ENCODE measurements at places on chromosomes 12 and 14.

- H3K27me3 ChIP-seq = no peaks in the 10 kb centered on the region
- no peak overlapping the region for H3K27ac ChIP-seq
These were observed 33.5 kb downstream of the CCNK start for GRCh38 chr14:99514552-99515300.

GRCh38 chr12:120346031-120346430 lies 18.5 kb upstream of the PLA2G1B start:
- H3K36me3 ChIP-seq = no peaks in the 10 kb centered on the region
- no peak overlapping the region for H3K4me3 ChIP-seq
- DNase-seq = no peak
- H3K4me1 ChIP-seq = no peaks in the 10 kb centered on the region

DNA sequence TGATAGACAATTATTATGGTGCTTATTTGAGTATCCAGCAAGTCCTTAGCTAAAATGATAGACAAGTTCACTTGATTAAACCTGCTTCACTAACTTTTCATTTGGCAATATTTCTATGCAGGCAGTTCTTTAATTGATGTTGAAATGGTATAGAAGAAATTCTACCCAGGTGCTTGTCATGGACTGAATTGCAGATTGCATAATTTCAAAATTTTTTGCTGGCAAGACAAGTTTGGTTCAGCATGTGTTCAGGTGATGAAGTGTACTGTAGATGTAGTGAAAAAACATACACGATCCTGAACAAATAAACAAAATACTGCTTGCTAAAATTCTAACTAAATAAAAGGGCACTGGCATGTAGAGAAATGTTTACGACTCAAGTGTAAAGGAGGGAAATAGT lies 189.0 kb downstream of the FOXA1 start:
- H3K4me1 ChIP-seq = no peaks in the 10 kb centered on the region
- no peak for DNase-seq
- no peak overlapping the region for H3K27ac ChIP-seq
- no peak overlapping the region for H3K4me3 ChIP-seq

DNA sequence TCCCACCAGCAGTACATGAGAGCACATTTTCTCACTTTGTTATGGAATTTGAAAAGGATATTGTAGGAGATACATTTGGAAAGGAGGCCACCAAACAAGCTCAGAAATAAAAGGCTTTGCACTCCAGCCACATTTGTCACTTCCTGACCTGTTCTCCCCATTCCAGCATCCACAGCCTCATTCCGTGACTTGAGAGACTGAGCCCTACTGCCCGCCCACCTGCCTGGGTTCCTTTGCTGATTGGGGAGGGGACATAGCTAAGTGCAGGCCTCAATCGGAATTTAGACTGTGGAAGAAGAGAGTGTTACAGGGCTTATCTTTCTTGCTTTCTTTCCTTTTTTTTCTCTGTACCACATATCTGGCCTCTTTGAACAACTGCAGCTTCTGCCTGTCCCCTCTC lies 735.4 kb upstream of the TMEM132C start:
- H3K4me1 ChIP-seq = no peaks in the 10 kb centered on the region
- no peaks in the 10 kb centered on the region for H3K27me3 ChIP-seq
- no peaks in the 10 kb centered on the region for H3K36me3 ChIP-seq
- no peak overlapping the region for H3K27ac ChIP-seq
- H3K4me3 ChIP-seq = no peak overlapping the region

DNA sequence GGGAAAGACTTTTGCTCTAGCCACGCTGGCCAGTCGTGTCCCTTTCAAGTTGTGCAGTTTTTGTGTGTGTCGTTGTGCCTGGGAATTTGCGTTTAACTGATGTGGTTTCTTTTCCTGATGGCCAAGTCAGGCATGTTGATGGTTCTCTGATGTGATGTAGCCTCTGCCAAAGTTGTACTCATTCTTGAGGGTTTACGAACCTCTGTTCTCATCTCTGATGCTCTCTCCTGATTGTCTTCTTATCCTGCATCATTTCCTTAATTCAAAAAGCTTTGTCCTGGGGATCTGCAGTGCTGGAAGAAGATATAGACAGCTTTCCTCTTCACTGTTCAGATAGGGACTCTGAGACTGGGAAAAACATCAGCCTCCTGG lies 25.4 kb downstream of the CD9 start:
- no peak overlapping the region for H3K27ac ChIP-seq
- no peaks in the 10 kb centered on the region for H3K4me1 ChIP-seq
- peaks cover 6% of the 10 kb centered on the region for H3K36me3 ChIP-seq
- no peak for DNase-seq
- H3K27me3 ChIP-seq = no peaks in the 10 kb centered on the region
- no peak overlapping the region for H3K4me3 ChIP-seq

DNA sequence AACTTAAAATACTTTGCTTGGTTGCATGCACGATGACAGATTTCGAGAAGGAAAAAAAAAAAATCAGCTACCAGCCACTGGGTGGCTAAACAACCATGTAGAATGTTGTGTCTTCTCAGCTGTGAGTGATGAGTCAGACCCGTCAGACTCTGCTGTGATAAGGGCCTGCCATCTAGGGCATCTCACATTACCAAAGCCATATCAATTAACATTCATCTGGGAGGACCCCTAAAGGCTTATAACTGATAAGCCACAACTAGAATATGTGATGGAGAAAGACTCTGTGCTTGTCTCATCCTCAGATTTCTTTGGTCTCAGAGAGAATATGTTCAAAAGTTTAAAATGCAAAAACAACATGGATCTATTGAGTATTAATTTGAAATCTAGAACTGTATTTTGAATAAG lies 111.5 kb downstream of the PAX9 start:
- no peaks in the 10 kb centered on the region for H3K27me3 ChIP-seq
- DNase-seq = no peak
- H3K27ac ChIP-seq = no peak overlapping the region
- H3K36me3 ChIP-seq = no peaks in the 10 kb centered on the region
- no peaks in the 10 kb centered on the region for H3K4me1 ChIP-seq
- H3K4me3 ChIP-seq = no peak overlapping the region

GRCh38 chr14:20905676-20906075 lies 14.5 kb downstream of the RNASE3 start:
- no peak for DNase-seq
- no peaks in the 10 kb centered on the region for H3K27me3 ChIP-seq
- no peaks in the 10 kb centered on the region for H3K36me3 ChIP-seq

GRCh38 chr14:105391541-105391940 lies 6.8 kb upstream of the TEX22 start:
- no peaks in the 10 kb centered on the region for H3K36me3 ChIP-seq
- H3K27ac ChIP-seq = no peak overlapping the region
- no peaks in the 10 kb centered on the region for H3K4me1 ChIP-seq
- H3K4me3 ChIP-seq = no peak overlapping the region
- no peak for DNase-seq

DNA sequence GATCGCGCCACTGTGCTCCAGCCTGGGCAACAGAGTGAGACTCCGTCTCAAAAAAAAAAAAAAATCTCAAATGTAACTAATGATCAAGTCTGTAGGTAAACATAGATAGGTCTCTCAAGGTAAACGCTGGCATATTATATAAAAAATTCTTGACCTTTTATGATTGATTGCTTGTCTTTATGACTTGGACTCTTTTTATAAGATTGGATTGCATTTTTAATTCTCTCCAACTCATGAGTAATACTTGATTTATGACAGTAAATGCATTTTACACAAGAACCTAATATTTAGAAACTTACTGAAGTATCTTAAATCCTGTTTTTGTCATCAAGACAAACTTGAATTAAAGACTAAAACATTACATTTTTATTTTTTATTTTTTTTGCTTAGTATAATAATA lies 16.1 kb downstream of the ARF6 start:
- no peak overlapping the region for H3K4me3 ChIP-seq
- no peaks in the 10 kb centered on the region for H3K27me3 ChIP-seq
- DNase-seq = no peak

GRCh38 chr12:98417266-98417665 lies 98.1 kb upstream of the TMPO start:
- H3K27me3 ChIP-seq = no peaks in the 10 kb centered on the region
- no peak overlapping the region for H3K27ac ChIP-seq
- no peak for DNase-seq
- H3K36me3 ChIP-seq = no peaks in the 10 kb centered on the region
- H3K4me1 ChIP-seq = no peaks in the 10 kb centered on the region

DNA sequence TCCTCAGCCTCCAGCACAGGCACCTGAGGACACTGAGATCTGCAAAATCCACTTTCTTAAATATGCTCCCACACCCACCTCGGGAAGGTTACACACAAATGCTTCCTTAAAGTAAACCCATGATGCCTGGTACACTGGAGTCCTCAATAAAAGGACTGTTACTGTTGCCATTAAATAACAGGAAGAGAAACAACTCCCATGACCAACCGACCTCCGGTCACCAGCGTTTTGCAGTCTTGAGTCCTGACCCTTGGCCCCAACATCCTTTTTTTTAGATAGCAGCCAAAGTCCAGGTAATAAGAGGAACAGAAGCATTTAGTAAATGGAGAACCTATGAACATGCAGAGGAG lies 42.4 kb downstream of the ITPK1 start:
- no peaks in the 10 kb centered on the region for H3K27me3 ChIP-seq
- H3K36me3 ChIP-seq = no peaks in the 10 kb centered on the region
- H3K4me3 ChIP-seq = no peak overlapping the region
- no peak for DNase-seq
- H3K27ac ChIP-seq = no peak overlapping the region

DNA sequence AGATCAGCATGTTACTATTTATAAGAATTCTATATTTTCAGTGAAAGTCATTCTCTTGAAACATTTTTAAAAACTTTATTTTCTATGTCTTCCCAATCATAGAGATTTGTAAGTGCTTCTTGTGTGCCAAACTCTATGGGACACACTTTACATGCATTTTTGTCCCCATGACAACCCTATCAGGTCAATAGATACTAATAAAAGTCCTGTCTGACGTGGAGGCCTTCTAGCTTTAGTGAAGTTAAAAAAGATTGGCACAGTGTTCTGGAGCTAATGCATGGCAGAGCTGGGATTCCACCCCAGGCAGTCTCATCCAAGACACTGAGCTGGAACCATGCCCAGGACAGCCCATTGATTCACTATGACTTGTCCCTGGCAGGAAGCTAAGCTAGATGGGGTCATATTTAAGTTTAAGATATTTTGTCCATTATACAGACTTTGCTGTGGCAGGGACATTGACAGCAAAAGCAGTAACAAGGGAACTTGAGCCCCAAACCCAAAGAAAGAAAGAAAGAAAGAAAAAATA lies 28.1 kb downstream of the TTC6 start:
- H3K36me3 ChIP-seq = no peaks in the 10 kb centered on the region
- no peak overlapping the region for H3K4me3 ChIP-seq
- no peaks in the 10 kb centered on the region for H3K27me3 ChIP-seq
- DNase-seq = no peak
- no peaks in the 10 kb centered on the region for H3K4me1 ChIP-seq
- H3K27ac ChIP-seq = no peak overlapping the region

- no peak for DNase-seq
- H3K4me3 ChIP-seq = no peak overlapping the region
- no peaks in the 10 kb centered on the region for H3K36me3 ChIP-seq
- no peaks in the 10 kb centered on the region for H3K27me3 ChIP-seq
- H3K27ac ChIP-seq = no peak overlapping the region
These were observed 1010.5 kb upstream of the NOVA1 start for GRCh38 chr14:27608377-27608776.

DNA sequence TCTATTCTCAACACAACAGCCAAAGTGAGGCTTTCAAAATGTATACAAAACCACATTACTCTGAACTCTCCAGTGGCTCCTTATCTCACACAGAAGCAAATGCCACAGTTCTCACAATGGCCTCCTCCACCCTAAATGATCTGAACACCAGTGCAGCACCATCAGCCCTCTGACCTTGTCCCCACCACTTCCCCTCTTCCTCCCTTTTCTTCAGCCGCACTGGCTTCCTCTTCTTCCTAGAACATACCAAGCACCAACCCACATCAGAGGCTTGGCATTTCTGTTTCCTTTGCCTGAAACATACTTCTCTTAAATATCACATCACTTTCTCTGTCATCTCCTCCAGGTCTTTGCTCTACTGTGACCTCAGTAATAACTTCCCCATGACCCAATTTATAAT lies 66.3 kb downstream of the GPR135 start:
- H3K36me3 ChIP-seq = no peaks in the 10 kb centered on the region
- no peaks in the 10 kb centered on the region for H3K27me3 ChIP-seq
- no peak overlapping the region for H3K27ac ChIP-seq
- DNase-seq = no peak
- H3K4me3 ChIP-seq = no peak overlapping the region
- no peaks in the 10 kb centered on the region for H3K4me1 ChIP-seq

DNA sequence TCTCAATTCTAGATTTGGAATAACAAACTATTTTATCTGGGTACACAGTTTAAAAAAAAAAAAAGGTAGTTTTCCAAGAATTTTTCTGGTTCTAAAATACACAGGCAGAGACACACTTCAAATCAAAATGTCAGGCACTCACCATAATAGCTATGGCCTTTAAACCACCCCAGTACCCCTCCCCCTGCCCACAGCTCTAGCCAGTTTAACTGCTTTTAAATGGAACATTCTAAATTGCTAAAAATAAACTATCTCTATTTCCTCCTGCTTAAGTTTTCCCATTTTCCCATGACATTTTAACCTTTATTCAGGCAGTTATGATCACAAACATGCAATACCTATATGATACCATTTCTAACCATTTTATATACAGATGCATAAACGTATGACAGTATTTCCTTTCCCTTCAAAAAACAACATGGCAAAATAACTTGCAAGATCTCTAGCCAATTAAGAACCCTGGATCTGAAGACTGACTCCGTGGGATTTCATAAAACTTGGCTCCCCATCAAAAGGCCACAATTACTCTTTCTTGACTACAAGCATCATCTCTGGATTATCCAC lies 46.3 kb downstream of the PPP2R5E start:
- no peaks in the 10 kb centered on the region for H3K4me1 ChIP-seq

DNA sequence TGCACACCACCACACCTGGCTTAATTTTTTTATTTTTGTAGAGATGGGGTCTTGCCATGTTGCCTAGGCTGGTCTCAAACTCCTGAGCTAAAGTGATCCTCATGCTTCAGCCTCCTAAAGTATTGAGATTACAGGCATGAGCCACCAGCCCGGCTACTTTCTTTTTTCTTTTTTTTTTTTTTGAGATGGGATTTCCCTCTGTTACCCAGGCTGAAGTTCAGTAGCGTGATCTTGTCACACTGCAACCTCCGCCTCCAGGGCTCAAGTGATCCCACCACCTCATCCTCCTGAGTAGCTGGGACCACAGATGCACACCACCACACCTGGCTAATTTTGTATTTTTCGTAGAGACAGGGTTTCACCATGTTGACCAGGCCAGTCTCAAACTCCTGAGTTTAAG lies 51.1 kb downstream of the LIMA1 start:
- H3K27ac ChIP-seq = no peak overlapping the region
- no peaks in the 10 kb centered on the region for H3K27me3 ChIP-seq
- H3K36me3 ChIP-seq = no peaks in the 10 kb centered on the region
- DNase-seq = no peak
- H3K4me3 ChIP-seq = no peak overlapping the region

GRCh38 chr12:9740106-9740750 lies 7.3 kb upstream of the CLECL1 start:
- H3K36me3 ChIP-seq = no peaks in the 10 kb centered on the region
- H3K27me3 ChIP-seq = no peaks in the 10 kb centered on the region
- H3K4me1 ChIP-seq = peaks cover 32% of the 10 kb centered on the region
